ENCODE measurements at places on chromosomes 2 and 18.

DNA sequence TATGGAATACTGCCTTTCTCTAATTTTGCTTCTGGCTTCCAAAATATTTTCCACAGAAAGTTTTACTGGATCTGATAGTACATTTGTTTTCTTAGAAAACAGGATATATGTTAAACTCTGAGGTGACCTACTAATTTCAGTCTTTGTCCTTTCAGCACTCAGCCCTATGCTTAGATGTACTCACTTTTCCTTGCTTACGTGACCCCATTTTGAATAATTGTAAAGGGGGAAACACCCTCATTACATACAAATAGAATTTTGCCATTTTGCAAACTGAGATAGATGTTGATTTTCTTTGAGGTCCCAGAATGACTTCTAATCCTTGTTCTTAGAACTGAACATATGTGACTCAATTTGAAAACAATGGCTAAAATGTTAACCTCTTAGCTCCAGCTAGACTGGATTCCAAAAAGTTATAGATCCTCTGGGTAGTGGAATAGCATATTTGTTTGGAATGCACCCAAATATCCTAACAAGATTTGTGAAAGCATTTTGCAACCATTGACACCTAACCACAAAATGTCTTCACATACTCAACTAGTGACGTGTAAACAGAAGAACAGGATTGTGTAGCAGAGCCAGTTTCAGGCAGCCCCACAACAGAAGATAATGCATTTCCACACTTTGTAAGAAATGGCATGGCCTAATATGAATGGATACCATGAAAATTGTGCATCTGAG lies 44.8 kb upstream of the EHBP1 start:
- DNase-seq, result no peak

DNA sequence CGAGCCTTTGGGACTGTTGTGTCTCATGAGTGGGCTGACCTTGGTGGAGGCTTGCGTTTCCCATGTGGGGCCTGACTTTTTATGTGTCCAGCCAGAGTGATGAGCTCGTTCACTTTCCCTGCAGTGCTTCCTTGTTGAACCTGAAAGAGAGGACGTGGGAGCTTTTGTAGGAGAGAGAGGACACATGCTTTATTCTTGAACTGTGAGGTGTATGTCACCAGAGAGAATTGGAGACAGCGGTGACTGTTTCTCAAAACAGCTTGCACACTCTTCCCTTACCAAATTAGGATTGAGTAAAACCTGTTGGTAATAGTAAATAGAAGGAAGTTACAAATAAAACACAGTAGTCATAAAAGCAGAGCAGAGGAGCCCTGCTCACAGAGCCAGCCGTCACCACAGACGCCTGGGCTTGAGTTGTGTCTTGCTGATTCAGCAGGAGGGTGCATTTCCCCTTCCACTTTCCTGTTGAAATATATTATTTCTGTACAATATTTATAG lies 60.7 kb downstream of the INPP4A start:
- DNase-seq, result peak; percentile 59

DNA sequence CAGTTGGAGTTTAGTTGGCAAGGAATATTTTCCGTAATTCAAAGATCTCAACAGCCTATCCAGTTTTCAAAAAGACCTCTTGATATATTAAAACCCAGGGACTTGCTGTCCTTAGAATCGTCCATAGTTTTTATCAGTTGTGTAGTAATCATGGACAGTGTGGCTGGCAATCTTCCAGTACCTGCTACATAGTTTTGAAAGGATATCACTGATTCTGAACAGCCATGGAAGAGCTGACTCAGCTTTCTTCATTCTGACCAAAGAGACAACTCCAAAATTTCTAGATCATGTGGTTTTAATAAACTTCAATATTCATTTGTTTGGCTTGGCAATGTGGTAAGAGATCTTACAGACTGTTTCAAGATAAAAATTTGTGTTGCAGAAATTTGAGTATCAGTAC lies 616.7 kb downstream of the TDRD15 start:
- no peak for DNase-seq

GRCh38 chr18:36132756-36133155 lies 3.1 kb downstream of the ELP2 start:
- no peak for DNase-seq

GRCh38 chr2:129482626-129483025 lies 496.8 kb upstream of the RAB6C start:
- no peak for DNase-seq

DNA sequence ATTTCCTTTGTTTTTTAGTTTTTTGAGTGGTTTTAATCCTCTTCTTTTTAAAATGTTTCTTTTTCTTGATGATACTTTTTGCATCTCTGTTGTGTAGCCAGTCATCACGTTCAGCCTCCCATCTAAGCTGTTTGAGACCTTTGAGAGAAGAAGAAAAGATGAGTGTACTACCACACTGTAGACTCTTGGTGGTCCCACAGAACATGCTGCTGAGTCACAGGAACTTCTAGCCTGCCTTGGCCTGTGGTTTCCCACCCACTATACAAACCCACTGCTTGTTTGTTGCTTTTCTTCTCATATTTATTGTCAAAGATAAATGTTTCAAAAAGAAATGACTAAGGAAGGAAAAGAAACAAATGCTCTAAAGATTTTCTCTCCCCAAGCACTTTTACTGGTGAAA lies 5.5 kb downstream of the CEBPZOS start:
- DNase-seq, result no peak

DNA sequence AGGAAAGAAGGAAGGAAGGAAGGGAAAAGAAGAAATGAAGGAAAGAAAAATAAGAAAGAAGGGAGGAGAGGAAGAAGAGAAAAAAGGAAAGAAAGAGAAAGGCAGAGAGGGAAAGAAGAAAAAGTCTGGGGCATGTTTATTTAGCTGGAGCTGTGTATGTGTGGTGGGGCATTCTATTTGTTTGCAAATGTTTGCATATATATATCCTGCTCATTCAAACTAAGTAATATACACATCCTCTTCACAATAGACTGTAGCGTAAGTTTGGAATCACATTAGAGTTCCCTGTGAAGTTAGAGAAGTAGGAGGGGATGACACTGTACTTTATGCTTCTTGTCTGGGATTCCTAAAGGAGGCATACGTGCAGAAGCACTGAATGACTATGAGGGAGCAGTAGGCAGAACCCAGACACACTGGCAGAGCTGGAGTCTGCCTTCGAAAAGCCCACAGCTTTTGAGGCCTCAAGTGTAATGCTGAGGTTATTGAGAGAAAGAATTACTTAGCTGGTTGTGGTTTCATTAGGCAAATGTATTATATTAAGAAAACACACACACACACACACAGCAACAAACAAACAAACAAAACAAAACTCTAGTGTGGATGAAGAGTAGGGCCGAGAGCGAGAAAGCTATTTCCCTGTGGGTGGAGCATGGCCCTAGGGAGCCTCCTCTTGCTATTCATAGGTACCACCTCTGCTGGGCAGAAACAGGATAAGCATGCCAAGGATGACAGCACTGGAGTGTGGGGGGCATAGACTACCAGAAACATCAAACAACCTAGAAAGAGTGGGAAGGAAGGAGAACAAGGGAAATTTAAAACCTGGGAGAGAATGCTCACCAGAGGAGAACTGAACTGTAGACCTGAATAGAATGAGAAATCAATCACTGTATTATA lies 905.1 kb upstream of the NXPH2 start:
- peak; percentile 32 for DNase-seq

DNA sequence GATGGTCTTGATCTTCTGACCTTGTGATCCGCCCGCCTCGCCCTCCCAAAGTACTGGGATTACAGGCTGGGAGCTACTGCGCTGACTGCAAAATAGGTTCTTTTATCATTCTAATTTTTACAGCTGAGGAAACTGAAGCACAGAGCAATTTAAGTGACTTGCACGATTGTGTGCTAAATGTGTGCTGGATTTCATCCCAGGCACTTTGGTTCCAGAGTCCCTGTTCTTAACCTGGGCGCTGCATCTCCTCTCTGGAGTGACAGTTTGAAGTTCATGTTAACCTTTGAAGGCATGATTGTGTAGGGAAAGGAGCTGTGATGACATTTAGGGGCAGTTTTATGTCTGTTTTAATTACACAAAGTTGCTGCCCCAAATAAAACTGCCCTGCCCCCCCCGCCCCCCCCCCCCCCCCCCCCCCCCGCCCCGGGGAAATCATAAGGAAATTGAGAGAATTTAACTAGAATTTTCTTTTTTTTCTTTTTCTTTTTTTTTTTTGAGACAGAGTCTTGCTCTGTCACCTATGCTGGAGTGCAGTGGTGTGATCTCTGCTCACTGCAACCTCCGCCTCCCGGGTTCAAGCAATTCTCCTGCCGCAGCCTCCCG lies 5.6 kb downstream of the ACSL3 start:
- DNase-seq, result no peak

- no peak for DNase-seq
These were observed 434.7 kb upstream of the SETBP1 start for GRCh38 chr18:44246001-44246400.

- no peak for DNase-seq
These were observed 66.8 kb downstream of the LINC00305 start for GRCh38 chr18:64082054-64082453.

- DNase-seq, result no peak
These were observed 122.2 kb upstream of the ARHGAP28 start for GRCh38 chr18:6607343-6607742.

- no peak for DNase-seq
These were observed 59.0 kb downstream of the ANKRD44 start for GRCh38 chr2:197251576-197251975.

- peak; percentile 48 for DNase-seq
These were observed 16.5 kb downstream of the PASK start for GRCh38 chr2:241132538-241133435.

DNA sequence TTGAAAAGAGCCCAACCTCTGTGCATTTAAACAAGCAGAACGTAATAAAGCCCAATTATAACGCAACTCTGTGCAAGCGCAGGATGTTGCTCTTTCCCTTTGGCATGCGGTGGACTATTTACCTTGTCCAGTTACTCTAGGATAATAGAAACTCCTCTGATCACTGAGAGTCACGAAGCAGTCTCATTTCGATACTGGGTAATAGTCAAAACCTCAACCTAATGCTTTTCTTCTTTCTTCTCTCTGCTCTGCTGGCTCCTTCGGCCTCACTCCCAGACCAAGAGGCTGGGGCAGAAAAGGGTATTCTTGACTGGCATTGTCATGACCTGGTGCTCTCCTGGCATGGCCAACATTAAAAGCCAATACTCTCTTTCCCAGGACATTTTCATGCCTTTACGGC lies 89.7 kb upstream of the GCFC2 start:
- no peak for DNase-seq

DNA sequence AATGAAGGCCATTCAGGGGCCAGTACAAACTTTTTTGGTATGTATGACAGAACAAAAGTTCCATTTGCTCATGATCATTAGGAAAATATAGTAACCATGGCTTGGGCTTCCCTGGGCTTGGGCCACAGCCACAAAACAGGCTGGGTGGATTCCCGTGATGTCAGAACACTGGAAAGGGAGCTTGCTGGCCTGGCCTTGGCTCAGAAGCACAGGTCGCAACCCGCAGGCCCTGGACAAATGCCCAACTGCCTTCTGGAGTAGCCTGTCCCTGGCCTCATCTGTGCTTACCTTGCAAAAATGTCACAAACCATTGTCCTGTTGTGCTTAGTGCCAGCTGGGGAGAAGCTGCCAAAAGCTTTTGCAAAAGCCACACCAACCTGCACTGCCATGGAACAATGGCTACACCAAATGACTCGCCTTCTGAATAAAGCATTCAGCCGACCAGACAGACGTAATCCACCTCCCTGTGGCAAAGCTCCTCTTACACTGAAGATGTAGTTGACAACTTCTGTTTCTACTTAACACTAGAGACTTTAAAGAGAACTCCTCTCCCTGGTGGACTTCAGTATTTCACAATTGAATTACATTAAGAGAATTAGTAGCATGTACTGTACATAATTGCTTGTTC lies 125.5 kb downstream of the ANKRD44 start:
- peak; percentile 35 for DNase-seq

GRCh38 chr2:12320027-12320734 lies 396.6 kb upstream of the TRIB2 start:
- no peak for DNase-seq

- no peak for DNase-seq
These were observed 140.1 kb upstream of the NETO1 start for GRCh38 chr18:73007915-73008308.

DNA sequence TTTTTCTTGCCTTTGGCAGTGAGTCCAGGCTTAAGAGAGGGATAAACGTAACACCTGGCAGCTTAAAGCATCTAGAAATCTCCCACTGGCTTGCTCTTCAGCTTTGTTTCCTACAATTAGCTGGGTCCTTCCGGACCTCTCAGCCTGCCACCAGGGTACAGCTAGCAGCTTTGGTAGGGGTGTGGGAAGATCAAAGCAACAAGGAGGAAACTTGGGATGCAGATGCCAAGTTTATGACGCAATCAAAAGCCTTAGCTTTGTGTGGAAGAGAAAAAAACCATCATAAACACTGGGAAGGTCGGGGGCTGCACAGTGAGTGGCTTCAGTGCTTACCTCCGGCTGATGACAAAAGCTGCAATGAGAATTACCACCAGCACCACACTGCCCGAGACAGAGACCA lies 116.9 kb downstream of the EPHA4 start:
- DNase-seq, result no peak

DNA sequence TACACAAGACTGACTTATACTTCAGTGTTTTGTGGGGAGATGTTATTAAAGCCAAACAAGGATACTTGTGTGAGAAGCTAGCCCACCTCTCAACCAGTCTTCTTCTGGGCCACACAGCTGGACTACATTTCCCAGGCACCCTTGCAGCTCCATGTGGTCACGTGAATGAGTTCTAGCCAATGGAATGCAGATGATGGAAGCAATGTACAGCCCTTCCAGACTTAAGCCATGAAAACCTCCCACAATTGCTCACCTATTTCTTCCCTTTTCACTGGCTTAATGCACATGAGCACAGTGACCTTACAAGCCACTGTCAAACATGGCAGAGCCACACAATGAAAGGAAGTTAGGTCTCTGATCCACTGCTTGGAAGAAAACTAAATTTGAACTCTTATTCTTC lies 20.4 kb upstream of the FEZ2 start:
- no peak for DNase-seq

- DNase-seq, result no peak
These were observed 813.9 kb upstream of the CNTNAP5 start for GRCh38 chr2:123211181-123211580.

GRCh38 chr18:12993439-12993838 lies 2.3 kb downstream of the CEP192 start:
- no peak for DNase-seq

GRCh38 chr2:214126135-214126534 lies 284.7 kb upstream of the VWC2L start:
- DNase-seq, result no peak

DNA sequence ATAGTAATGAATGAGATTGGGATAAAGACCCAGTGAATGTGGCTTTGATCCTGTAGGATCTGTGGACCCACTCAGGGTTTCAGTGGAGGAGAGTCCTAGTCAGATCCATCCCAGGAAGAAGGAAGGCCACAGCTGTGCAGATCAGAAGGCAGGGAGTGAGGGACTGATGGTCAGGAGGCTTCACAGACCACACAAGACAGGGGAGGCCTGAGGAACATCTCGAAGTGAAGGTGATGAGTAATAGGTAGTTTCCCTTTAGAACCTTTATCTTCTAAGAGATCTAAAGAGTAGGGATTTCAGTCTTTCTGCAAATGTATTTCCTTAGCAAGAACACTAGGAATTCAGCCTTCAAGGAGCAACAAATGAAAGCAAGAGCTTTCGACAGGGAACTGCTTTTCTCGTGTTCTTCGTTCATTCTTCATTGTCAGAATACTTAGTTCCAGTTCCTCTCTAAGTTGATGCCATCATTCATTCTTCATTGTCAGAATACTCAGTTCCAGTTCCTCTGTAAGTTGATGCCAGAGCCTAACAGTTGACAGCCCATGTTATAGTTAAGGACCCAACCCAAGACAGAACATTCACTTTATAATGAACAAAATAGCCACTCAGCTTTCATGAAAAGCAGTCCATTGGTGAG lies 150.2 kb upstream of the EPAS1 start:
- no peak for DNase-seq

- no peak for DNase-seq
These were observed 646.9 kb upstream of the ZEB2 start for GRCh38 chr2:145166731-145167302.
